ENCODE measurements at places on chromosomes 6 and 20.

GRCh38 chr6:13188306-13188705, 140.0 kb downstream of the TBC1D7 start:
- DNase-seq = no peak

GRCh38 chr20:57930351-57930750, 220.5 kb upstream of the PMEPA1 start:
- DNase-seq = no peak

GRCh38 chr6:8958894-8959511, 523.7 kb upstream of the SLC35B3 start:
- no peak for DNase-seq

- DNase-seq = no peak
Observed at GRCh38 chr6:780706-781105, 87.8 kb upstream of the EXOC2 start.

GRCh38 chr20:22776369-22776768, 192.0 kb upstream of the FOXA2 start:
- DNase-seq = no peak

DNA sequence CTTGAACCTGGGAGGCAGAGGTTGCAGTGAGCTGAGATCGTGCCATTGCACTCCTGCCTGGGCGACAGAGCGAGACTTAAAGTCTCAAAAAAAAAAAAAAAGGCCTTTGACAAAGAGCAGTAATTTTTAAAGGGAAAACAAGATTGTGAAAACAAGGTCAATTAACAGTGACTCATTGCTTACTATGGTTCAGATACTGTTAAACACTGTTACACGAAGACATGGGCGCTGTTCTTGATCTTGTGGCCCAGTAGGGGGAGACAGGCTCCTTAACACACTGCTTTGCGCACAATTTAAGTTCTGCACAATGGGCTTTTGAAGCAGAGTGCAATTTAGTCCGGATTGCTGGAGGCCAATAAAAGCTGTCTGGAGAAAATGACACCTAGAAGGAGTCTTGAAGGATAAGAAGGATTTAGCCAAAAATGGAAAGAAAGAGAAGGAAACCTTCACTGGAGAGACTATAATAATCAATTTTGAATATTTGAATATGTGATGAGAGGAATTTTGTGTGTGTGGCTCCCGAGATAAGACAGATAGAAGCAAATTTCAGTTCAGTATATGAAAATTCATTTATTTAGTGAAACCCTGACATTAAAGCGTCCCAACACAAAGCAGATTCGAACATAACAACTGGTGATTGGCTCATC, 6.0 kb upstream of the LATS1 start:
- no peak for DNase-seq

DNA sequence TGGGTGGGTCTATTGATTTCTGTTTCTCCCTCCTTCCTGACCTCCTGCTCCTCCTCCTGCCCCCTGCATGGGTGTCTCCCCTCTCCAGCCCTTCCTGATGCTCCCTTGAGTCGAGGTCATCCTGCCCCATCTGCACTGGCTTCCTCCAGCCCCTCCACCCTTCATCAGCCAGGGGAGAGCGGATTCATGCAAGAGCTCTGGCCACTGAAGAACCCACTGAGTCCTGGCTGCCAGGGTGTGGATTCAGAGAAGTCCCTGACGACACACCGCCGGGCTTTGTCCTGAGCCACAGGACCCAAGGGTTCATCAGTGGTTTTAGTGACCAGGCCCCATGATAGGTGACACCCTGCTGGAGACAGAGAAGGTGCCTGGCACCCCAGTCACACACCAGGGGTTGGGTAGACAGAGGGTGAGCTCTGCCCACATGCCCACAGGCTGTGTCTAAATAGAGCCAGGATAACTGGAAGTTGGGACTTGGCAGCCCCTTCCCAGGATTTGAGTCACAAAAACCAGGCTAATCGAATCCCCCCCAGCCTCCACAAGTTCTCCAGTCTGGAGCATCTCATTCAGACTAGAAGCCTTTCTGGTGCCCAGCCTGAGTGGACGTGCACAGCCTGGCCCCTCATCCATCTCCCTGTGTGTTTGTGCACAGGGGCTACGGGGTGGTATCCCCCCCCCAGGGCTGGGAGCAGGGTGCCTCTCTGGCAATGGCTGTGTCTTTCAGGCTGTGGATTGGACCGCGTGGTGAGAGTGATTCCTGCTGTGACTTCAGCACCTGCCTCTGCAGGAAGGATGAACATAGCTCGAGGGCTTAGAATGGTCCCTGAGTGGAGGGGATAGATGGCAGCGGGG, 1.2 kb downstream of the GFRA4 start:
- no peak for DNase-seq

DNA sequence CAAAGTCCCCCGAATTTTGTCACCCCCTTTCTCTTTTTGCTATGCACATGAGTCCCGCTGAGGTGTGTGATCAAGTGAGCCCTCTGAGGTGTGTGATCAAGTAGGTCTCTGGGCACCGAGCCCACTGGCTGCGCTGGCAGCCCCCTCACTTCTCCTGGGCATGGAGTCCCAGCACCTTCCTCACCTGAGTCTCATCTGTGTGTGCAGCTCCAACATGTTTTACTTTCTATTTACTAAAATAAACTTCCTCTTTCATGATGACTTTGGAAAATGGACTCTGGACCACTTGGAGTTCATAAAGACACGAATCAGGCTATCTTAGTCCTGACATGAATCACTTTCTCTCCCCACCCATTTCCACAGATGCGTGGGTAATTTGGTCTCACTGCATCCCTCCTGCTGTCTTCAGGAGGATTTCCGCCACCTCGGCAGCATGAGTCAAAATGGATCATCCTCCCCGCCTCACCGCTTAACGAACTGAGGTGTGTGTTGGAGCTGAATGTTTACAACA, 39.8 kb downstream of the PRDM1 start:
- DNase-seq = no peak

DNA sequence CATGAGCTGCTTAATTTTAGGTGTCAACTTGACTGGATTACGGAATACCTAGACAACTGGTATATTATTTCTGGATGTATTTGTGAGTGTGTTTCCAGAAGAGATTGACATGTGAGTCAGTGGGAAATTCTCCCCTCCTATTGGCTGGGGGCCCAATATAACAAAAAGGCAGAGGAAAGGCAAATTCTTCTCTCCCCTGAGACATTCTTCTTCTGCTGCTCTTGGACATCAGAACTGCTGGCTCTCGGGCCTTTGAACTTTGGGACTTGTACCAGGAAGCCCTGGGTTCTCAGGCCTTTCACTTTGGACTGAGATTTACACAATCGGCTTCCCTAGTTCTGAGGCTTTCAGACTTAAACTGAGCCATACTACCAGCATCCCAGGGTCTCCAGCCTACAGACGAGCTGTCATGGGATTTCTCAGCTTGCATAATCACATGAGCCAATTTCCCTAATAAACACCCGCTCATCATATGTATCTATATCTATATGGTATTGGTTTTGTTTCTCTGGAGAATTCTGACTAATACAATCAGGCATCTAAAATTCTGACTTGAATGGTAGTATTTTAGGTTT, 7.6 kb upstream of the BTN3A3 start:
- DNase-seq = no peak

DNA sequence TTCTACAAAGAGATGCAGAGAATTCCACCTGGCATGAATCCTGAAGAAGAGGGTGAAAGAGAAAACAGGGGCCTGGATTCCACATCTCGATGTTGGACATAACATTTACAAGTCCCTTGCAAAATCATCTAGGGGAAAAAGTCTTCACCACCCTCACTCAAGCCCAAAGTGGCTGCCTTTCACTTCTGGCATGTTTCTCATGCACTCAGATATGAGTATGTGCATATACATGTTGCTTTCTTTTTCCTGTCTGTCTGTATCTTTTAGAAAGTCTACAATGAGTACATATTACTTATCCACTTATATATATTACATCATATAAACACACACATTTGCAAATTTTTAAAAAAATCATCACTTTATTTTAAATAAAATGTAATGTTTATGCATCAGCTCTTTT, 159.3 kb downstream of the KIF6 start:
- DNase-seq = no peak

DNA sequence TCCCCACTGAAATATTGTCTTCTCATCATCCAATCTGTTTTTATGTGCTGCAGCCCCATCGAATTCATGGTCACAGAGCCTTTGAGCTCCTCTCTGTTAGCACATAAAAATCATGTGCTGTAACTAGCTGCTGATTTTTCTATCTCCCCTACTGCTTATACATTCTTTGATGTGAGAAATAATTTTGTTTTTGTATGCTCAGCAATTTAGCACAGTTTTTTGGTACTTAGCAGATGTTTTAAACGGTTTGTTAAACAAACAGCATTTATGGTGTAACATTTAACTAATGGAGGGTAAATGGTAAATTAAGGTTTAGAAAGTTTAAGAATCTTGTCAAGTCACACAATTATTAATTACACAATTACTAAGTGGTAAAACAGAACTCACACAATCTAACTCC, 131.8 kb upstream of the C6orf118 start:
- no peak for DNase-seq

DNA sequence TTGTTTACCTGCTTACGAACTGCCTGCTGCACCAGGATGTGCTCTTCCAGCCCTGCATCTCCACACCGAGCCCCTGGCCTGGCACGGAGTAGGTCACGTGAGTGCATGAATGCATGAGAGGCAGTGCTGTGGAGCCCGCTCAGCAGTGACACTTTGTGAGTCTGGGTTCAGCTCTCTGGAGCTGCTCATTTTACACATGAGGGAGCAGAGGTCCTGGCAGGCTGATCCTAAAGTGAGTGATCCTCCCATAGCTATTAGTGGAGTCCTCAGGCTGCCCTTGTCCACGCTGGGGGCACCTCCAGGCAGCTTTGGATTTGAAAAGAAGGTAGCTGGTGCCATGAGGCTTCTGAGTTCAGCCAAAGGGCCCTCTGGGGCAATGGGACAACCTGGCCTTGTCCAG, 64.2 kb downstream of the EDN3 start:
- no peak for DNase-seq

DNA sequence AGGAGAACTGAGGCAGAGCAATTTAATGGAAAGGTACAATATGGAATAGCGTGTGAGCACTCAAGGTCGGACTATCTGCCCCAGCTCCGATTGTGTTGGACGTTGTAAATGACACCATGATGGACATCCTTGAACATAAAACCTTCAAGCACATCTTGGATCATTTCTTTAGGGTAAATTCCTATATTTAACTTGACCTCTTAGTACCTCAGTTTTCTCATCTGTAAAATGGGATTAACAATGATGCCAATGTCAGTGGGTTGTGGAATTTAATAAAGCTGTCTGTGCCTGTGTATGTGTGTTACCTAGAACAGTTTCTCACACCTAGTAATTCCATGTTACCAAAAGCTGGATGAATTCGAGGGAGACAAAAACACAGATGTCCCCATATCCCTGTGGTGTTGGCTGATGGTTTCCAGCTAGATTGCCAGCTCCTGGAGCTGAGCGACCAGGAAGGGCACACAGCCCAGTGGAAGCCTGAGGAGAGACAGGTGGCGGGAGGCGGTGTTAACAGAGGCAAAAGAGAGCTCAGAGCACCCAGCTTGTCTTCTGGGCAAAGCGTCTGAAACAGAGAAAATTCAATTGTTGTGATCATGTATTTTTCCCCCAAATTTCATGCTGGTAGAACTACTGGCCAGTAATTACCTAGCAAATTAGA, 32.6 kb downstream of the MDFI start:
- no peak for DNase-seq

GRCh38 chr6:90502866-90503407, 83.9 kb downstream of the MAP3K7 start:
- DNase-seq = no peak

GRCh38 chr20:7695635-7696034, 244.6 kb downstream of the HAO1 start:
- no peak for DNase-seq

DNA sequence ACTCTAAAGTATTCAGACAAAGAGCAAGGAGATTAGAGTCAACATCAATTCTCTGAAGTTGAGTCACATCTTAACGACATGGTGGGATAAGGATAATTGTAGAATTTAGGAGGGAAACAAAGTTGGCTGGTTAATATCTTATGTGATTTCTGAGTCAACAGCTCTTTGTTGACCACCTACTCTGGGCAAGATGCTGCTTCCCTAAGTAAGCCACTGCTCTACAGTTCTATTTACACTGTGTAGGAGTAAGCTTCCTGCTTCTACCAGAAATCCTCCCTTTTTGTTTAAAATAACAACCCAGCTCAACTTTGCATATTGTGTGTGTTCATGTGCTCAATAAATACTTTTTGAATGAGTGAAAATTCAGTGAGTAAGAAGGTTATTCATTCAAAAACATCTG, 3.1 kb downstream of the HS3ST5 start:
- DNase-seq = no peak

DNA sequence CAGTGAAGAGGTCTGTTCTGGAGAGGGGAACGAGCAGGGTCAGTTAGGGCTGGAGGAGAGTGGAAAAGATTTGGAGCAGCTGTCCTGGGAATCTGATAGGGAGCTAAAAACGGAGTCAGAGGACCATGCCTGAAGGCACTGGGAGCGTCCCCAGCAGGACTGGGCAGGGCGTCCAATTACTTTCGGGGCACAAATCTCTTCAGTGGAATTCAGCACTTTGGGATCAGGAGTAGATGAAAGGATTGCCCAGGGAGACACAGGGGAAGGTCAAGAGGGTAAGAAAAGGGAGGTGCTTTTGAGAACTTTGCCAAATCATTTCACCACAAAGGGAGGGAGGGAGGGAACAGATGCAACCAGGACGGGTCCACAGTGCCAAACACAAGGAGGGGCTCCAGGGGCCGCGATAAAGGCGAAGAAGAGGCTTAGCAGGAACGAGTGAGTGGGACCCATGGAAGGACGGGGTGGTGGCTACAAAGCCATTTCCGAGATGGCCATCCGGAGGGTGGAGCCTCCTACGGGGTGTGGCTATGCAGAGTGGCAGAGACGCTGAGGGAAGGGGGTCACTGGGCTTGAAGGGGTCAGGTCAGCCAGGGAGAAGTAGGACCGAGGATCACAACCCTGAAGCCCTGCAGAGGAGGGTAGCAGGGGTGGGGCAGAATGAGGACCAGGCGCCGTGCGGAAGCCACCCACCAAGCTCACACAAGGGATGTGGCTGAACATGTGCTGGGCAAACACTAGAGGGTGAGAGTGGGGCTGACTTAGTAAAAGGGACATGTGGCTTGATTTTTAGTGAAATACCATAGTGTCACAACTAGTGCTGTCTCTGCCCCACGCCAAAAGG, 180.0 kb upstream of the RREB1 start:
- no peak for DNase-seq

DNA sequence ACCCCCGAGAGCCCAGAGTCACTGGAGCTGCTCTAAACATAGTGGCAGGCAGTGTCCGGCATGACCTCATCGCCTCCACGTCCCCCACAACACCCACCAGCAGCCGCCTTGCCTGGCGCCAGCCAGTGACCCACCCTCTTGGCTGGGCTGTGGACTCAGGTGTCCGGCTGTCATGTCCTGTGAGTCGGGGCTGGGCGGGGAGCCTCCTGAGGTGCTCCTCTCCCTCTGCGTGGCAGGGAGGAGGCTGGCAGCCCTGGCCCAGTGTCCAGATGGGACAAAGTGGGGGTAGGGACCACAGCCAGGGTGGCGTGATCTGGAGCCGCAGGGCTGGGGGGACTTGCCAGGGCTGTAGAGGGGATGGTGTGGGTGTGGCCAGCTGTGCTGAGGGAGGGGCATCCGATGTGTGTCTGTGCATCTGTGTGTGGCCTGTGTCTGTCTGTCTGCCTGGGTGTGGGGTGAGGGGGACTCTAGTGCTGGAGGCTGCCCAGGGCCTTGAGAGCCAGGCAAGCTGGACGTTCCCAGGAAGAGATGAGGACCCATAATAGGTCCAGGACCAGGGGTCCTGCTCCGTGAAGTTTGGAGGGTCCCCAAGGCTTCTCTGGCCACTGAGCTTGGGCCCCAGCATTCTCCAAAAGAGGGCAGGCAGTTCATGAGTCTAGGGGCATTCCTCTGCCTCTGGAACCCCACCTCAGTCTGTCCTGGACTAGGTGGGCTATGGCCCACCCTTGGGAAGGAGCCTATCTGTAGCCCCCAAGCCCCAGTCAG, 2.3 kb upstream of the SOX18 start:
- DNase-seq = no peak

- DNase-seq = no peak
Observed at GRCh38 chr6:110636781-110637180, 160.4 kb upstream of the SLC22A16 start.

All from stimulated activated CD8-positive, alpha-beta memory T cell treated with anti-CD3 and anti-CD28 coated beads, Interleukin-12 subunit alpha, Interleukin-12 subunit beta, amount 100 ng/mL, for 4 hours (primary cell).